Activated naive CD4-positive, alpha-beta T cell (primary cell): ENCODE measurements at places on chromosomes 2 and 18.

- no peak for DNase-seq
Measured at GRCh38 chr2:224724331-224724730, 8.2 kb upstream of the CCDC195 start.

DNA sequence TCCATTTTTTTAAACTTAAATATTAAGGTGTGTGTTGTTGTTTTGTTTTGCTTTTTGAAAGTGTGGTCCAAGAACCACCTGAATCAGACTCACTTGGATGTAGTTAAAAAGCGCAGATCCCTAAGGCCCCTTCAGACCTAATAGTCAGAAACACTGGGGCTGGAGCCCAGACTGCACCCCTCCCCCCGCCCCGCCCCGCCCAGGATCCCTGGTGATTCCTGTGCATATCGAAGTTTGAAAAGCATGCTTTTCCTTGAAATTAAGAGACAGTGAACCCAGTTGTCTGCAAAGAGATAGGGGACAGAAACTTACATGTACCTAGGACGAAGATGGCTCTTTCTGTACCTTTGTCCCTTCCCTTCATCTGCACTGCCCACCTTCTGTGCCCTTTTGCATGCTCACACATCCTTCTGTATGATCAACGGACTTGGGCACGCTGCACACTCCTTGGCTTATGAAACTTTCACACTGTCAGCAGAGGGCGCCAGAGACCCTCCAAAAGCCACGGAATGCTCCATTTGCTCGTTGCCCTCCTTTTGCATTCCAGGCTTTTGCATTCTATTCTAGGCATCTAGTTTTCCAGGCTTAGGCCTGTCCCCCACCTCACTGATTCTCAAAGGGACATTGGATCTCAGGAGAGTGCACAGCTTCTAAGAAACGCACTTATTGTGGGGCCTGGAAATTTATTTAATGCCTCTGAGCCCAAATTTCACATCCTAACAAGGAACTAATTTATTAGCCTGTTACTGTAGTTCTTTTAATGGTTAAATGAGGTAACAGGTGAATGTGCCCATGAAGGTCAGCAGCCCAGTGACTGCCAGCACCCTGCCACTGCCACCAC lies 32.8 kb upstream of the SLC14A1 start:
- DNase-seq, result peak; percentile 59

DNA sequence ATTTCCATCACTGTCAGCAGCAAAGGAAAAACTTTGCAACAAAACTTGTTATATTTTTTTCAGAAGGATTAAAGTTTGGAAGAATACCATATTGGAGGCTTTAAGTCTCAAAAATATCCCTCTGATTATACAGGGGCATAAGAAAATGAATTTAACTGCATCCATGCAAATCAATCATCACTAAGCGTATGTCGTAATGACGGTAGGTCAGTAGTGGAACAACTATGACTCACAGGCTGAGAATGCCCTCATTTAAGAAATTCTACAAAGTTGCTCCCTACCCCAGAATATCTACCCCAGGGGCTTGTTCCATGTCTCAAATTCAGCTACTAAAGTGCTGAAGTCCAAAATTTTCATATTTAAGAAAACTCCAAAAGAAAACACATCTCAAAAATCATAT lies 12.5 kb upstream of the NAB1 start:
- no peak for DNase-seq

DNA sequence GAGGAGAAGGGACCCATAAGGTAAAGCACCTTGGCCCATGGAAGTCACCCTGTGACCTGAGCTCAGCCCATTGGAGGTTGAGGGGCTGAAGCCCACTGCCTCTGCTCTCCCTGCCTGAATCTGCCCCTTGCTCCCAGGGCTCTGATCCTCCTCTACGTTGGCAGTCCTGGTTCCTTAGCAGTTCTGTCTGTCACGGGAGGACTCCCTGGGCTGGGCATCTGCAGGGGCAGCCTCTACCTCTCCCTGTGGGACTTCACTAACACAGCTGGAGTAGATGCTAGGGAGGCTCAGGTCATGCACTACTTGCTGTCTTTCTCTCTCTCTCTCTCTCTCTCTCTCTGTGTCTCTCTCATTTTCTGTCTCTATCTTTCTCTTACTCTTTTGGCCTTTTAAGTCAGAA lies 8.7 kb downstream of the GYPC start:
- DNase-seq, result no peak

- no peak for DNase-seq
Measured at GRCh38 chr2:13822365-13822764, 810.2 kb upstream of the LRATD1 start.

- no peak for DNase-seq
Measured at GRCh38 chr2:20148923-20149702, 75.8 kb downstream of the SDC1 start.

DNA sequence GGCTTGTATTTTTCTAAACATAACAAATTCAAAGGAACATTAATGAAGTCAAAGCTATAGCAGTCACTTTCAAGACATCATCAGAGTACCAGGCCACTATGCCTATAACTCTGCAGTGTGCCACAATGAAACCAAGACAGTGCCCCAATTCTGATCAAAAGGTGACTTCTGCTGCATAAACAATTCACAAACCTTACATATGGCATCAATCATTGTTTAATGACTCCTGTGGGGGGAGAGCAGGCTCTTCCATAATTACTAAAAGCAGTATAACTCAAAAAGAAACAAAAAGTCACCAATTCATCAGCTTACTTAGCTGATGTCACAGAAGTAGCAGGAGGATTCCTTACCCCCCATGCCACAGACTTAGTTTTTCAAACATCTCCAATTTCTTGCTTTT lies 15.5 kb downstream of the LPIN2 start:
- no peak for DNase-seq

DNA sequence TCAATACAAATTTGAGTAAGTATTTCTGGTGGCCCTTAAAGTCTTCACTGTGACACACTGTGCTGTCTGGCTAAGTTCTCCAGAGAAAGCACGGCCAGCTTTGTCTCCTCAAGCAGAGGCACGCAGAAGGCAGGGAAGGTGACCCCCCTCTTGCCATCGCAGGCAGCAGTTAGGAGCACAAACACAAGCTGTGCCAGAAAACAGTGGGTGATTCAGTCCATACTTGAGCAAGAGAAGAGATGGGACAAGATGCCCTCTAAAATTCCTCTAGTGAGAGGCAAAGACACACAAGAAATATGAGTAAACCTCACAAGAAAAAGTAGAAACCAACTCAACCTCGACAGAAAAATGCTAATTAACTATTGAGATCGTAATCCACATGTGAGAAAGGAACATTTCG lies 9.8 kb downstream of the MCEE start:
- DNase-seq, result no peak

DNA sequence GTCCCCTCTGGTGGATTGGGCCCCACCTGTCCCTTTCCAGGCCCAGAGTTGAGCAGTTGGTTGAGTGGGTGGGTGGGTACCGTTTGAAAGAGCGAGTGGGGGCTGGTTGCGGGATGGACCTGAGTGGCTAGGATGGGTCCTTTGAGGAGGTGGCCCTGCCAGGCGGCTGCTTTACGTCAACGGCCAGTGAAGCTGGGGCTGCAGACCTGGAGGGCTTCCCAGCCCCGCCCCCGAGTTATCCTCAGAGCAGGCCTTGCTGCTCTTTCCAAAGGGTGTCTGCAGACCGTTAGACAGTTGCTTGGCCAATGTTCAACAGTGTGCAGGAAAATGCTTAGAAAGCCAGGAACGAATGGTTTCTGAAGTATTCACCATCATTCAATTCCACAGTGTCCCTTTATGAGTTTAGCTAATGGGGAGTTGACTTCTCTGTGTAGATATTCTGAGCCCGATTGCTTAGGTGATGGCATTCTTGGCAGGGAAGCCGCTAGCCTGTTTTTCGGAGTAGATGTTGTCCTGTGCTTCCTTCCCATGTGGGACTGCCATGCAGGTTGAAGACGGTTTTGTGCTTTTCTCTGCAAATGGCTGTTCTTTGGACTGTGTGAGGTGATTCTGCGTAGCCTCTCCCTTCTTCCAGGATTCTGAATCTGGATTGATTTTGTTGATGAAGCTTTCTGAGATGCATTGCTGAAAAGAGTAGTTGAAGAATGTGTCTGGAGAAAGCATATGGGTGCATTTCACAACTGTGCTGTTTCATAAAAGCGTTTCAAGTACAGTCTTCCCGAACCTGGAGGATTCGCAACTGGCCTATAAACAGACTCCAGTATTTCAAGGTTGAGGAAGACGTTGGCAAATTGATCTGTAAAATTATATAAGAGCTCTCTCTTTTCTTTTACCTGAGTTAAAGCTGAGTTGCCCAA lies 45.8 kb downstream of the LDLRAD4 start:
- DNase-seq, result no peak

DNA sequence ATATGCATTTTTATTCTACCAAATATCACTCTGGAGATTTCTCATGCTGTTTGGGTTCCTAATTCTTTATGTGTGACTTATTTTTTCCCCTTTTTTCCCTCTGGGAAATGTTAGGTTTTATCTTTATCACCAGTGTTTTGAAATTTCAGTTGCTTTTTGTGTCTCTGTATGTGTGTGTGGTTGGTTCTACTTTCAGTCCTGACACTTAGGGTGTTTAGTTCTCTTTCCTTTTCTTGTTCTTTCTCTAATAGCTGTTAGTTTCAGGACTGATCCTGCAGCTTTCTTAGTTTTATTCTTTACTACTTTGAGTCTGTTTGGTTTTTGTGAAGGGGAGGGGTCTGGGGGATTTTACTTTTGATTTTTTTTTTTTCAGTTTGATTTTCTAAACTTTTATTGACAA lies 23.1 kb downstream of the PPM1B start:
- no peak for DNase-seq

DNA sequence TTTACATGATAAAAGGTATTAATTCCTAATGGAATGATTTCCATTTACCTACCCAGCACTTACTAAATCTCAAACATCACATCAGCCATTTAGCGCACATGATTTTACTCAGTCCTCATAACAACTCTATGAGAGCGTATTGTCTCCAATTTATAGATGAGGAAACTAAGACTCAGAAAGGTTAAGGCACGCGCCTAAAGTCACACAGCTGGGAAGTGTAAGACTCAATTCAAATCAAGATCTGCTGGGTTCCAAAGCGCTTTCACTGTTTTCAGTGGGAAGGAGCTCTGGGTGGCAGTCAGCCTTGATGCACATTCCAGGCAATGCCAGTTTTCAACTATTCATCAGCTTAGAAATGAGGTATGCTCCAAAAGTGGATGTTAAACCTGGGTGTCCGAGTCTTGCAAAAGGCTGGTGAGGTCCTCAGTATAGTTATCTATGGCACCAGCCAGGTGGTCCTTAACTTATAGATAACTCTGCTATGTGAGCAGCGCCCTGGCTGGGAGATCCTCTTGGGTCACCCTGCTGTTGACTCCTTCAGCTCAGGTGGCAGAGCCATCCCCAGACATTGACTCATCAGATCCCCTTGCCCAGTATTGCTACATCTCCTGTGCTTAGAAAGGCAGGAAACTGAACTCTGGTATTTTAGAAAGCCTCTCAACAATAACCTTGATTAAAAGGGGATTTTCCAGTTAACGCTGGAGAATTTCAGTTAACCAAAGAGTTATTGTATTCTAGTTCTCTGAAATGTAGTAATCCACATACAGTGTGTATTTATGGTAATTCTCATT lies 47.1 kb downstream of the SLC4A1AP start:
- DNase-seq, result no peak

DNA sequence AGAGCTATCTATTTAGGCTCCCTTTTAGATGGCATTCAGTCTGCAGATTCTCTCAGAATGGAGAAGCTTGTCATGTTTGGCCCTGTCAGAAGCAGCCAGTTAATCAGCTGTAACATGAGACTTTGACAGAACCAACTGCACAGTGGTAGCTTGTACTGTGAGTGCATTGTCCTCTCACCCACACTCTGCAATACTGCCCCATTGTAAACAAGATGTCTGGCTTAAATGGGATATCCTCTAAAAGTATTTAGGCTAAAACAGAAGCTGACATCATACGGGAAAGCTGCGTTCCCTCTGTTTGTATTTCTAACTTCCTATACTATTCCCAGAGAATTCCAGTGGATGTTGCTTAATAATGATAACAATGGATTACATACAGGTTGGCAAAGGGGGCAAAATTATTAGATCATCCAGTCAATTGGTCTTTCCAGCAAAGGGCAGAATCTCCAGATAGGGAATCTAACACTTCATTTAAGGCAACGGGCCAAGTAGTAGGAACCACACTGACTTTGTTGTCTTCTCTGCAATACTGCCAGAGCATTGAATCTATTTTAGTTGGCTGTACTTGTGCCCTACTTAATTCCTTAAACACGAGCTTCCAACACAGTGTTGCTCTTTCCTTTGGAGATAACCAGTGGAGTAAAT lies 15.4 kb upstream of the STAT4 start:
- DNase-seq, result no peak

DNA sequence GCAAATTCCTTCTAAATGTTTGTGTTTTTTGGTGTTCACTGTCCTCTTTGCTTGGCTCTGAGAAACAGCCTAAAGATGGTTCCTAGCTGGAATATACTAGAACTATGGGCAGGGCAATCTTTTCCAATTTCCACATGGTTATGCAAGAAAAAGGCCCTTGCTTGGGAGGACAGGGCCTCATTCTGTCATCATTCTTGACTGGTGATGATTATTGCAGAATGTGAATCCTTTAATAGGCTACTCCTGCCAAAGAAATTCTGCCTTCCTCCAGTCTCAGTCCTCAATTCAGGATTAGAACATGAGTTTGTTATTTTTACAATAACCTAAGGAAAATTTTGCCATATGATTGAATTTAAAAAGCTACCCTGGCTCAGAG lies 218.7 kb downstream of the HNMT start:
- DNase-seq, result no peak

GRCh38 chr2:18545384-18545783 lies 15.1 kb downstream of the RDH14 start:
- no peak for DNase-seq

DNA sequence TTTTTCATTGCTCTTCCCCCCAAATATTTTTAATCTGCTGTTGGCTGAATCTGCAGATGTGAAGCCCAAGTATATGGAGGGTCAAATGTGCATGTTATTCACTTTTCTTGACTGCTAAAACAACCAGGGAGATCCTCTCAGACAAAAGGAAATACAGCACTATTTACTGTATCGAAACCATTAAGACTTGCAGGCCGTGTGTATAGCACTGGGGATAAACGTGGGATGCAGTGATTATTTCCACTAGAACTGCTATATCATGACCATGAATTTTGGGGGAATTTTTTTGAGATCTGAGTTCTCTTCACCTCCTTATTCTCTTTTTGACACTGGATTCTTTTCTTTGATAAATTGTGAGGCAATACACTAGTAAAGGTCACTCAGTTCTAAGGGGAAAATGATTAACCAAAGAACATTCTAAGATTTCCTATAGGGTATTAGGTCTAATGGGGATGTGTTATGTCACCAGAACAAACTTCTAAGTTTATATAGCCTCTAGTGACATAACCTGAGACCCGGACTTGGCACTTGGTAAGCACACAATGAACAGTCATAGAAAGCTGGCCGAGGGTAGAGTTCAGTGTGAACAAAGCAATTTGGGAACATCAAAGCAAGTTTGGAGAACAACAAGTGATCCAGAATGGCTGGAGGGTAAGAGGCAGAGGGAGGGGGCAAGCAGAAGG lies 14.9 kb upstream of the UGT1A1 start:
- DNase-seq, result no peak
